Foreskin fibroblast (primary cell): ENCODE measurements at places on chromosomes 11 and 22.
A peak's percentile ranks its signal among the peaks of the same experiment; 100 is the strongest.

GRCh38 chr22:47817380-47817779, 1054.9 kb downstream of the TBC1D22A start:
- DNase-seq: no peak

- DNase-seq: no peak
Observed at GRCh38 chr11:11425806-11426205, 72.8 kb upstream of the CSNK2A3 start.

DNA sequence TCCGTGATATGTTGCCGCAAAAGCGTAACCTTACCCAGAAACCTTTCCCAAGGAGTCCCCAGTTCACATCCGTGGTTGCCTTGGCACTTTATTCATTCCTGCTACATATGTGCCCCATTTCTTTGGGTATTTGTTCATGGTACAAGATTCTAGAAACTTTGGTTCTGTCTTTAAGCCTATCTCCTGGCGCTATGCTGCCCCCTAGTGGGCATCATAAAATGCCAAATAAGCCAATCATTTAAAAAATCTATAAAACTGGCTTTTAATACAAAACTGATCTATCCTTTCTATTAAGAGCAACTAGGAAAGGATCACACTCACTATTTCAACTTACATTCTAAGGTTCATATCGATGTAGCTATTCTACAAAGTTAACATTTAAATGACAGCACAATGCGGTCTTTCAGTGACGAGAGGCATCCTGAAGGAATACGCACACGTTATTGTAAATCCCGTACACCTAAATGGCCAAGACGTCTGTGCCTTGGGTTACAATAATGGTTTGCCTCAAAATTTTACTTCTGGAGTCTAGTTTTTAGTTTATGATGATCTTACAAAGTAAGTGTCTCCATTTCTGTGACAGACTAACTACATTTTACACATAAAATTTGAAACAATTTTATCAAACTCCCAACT, 16.2 kb downstream of the PIWIL3 start:
- DNase-seq: peak; percentile 24

- DNase-seq: no peak
Observed at GRCh38 chr11:95140397-95141033, 50.9 kb downstream of the ENDOD1 start.

DNA sequence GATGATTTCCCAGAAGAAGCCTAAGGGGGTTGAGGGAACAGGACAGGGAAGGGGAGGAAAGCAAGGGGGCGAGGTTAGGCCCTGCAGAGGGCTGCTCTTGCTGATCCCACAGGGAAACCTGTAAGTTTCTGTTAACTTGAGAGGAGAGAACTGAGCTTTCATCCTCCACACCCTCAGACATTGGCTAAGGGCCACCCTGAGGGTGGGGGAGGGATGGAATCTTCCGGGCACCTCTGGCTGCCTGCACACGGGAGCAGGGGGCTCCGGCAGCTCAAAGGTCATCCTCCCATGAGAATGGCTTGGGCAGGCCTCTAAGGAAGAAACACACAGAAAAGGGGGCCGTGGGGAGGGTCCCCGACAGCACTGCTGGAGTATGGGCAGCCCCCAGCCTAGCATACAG, 108.1 kb downstream of the TSPAN18 start:
- DNase-seq: no peak

DNA sequence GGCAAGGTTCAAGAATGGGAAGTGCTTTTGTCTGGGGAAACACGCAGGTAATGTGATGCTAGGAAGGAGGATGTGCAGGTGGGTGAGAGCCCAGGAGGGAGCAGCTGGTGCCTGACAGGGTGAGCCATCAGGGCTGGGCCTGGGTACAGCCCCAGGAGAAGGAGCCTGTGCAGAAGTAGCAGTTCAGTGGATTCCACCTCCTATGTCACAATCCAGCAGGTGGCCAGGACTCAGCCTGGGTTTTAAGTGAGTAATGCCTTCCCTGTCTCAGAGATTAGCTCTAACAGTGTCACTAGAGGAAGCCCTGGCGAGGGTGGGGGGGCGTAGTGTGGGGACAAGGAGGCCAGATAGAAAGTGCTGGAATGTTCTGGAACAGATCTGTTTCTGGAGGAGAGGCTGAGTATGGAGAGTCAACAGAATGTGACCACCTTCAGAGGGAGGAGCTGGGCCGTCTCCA, 8.1 kb downstream of the RIC8A start:
- peak; percentile 45 for DNase-seq

- no peak for DNase-seq
Observed at GRCh38 chr11:42972741-42973140, 339.1 kb upstream of the API5 start.
